NCI-H226 (cell line): ENCODE measurements at places on chromosomes 6 and 20.

- peak; percentile 94 for DNase-seq
Observed at GRCh38 chr6:142542704-142543233, 241.0 kb downstream of the ADGRG6 start.

DNA sequence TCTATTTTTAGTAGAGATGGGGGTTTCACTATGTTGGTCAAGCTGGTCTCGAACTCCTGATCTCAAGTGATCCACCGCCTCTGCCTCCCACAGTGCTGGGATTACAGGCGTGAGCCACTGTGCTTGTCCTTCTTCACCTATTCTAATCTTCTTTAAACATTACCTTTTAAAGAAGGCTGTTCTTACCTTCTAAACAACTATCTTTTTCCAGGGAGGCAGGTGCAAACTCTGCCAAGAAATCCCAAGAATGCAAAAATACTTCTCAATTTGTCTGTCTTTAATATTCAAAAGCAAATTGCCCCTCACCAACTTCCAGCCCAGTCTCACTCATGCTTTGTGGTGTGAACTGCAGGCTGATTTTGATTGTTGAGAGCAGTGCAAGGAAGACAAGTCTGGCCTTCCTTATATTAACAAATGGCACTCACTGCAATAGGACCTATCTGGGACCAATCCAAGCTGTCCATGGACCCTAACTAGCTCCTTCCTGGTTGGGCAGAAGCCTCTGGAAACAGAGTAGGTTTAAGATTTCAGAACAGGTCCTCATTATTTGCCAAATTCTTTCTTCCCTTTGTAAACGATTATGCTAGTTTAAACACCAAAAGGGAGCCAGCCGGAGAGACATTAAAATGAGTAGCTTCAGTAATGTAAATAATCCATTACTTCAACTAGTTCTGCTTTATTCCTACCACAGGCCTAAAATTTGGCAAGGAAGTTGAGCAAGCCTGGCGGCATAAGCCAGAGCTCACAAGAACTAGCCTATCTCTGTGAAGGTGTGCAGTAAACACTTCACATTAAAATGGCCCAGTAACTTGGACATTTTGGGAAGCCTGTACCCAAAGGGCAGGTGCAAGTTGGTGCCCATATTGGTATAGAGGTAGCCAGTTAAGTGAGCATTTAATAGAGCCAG lies 1.6 kb downstream of the SCAND1 start:
- DNase-seq = no peak

- no peak for DNase-seq
Observed at GRCh38 chr20:36624068-36624943, 18.7 kb downstream of the RAB5IF start.

DNA sequence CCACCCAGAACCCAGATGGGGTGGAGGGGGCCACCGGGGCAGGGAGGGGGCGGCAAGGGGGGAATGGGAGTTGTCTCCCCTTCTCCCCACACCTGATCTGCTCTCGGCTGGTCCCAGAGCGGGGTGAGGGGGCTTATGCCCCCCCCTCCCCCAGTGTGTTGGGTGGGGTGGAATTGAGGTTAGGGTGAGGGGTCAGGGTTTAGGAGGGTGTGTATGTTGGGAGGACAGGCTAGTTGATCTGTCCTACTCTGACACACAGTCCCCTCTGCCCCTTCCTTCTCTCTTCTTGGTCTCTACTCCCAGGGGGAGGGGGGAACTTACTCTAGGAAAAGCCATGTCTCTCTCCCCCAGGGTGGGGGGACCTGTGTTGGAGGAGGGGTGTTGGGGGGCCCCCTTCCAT lies 1.9 kb upstream of the ZBTB9 start:
- no peak for DNase-seq

DNA sequence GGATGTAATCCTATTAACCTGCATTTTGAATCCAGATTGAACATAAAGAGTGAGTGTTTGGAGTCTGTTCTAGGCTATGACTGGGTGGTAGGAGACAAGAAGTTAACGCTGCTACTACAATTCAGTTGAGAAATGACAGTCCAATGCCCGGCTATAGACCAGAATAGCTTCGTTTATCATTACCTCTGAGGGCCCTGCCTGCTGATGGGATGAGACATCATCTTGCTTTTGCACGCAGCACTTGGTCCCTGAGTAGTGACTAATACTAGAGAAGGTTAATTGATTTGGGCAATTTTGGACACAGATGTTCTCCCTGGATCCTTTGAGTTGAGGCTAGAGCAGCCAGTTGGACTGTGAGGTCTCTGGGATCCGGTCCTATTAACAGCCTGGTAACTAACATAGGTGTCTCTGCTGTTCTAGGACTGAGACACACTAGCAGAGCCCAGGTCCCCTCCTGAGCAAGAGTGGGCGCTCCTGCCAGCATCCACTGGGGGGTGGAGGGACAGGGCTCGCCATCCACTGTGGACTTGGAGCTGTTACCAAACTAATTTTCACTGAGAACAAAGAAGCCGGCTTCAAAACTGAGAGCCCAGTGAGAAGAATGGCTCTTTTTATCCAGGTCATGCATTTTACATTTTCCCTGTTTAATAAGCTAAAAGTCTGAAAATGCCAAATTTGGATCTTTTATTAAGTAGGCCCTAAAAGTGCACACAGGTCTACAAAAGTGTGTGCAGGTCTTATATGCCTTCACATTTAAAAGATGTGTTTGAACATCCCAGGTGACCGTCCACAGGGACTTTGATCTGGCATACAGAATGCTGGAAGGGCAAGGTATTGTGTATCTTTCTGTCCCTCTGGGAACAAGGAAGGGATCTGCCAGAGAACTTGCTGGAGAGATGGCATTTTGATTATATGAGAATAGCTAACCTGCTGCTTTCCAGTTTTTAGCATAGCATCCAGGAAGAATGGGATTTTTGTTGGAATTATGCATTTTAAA lies 212.5 kb downstream of the CDH4 start:
- DNase-seq = no peak

- DNase-seq = no peak
Observed at GRCh38 chr6:53070806-53071205, 5.6 kb downstream of the FBXO9 start.

- DNase-seq = no peak
Observed at GRCh38 chr20:14826543-14827313, 489.3 kb upstream of the FLRT3 start.

GRCh38 chr6:133906050-133906449 lies 17.1 kb downstream of the TCF21 start:
- DNase-seq = peak; percentile 11
